ENCODE measurements at places on chromosomes 5 and 9. TPM values are rescaled to one million over a fixed set of nuclear protein-coding genes. Genes with fewer than 3 reads are reported as not detected.

Gene CLIC3
- not detected for total RNA-seq

- DNase-seq: peak; percentile 10
These were observed 39.3 kb upstream of the ORM1 start for GRCh38 chr9:114283551-114284111.

DNA sequence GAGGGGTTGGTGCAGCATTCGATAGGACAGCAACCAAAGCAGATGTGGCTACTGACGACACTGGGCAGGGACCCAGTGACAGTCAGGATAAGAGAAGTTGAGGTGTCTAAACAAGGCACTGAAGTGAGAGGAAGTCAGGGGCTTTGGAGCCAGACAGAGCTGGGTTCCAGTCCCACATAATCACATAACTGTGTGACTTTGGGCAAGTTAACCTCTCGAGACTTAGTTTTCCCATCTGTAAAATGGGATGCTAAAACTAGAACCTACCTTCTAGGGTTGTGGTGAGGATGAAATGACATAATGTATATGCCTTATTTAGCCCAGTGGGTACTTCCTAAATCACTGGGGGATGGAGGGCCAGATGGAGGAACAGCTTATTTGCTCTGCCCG is 3.1 kb downstream of the ANGPTL2 start:
- DNase-seq: no peak

Gene PCDHGB1
- total RNA-seq: 9.6 TPM

DNA sequence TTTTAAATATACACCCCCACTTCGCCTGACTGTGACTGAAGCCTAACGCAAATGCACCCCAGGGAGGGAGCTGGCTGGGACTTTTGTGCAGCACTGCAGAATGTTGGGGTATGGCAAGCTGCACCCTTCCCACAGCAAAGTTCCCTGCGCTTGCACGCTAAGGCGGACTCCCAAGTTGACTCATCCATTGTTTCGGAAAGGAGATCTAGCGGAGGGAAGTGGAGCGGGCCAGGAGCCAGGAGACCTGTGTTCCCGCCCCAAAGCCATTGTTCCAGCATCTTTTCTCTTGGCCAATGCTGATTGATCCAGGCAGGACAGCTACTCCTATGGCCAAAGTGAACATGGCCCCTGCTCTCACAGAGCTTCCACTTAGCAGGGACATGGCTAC is 202.9 kb downstream of the AOPEP start:
- no peak for DNase-seq

GRCh38 chr5:54115735-54116403 is 194.5 kb downstream of the ARL15 start:
- peak; percentile 66 for DNase-seq

DNA sequence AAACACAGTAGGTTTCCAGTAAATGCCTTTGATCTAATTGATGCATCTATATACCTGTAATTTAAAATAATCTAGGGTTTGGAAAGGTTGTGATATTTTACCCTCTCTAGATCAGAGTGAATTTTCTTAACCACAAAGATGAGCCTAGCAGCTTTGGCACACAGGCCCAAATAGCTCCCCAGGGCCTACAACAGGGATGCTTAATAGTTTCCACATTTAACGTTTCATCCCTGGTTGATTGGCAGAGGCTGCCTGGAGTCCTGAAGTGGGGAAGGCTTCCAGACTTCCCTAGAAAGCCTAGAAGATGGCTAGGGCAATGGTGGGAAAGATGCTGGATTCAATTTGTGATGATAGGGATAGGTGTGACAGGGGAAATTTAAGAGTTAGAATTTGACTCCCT is 206.6 kb downstream of the NSG2 start:
- DNase-seq: no peak

DNA sequence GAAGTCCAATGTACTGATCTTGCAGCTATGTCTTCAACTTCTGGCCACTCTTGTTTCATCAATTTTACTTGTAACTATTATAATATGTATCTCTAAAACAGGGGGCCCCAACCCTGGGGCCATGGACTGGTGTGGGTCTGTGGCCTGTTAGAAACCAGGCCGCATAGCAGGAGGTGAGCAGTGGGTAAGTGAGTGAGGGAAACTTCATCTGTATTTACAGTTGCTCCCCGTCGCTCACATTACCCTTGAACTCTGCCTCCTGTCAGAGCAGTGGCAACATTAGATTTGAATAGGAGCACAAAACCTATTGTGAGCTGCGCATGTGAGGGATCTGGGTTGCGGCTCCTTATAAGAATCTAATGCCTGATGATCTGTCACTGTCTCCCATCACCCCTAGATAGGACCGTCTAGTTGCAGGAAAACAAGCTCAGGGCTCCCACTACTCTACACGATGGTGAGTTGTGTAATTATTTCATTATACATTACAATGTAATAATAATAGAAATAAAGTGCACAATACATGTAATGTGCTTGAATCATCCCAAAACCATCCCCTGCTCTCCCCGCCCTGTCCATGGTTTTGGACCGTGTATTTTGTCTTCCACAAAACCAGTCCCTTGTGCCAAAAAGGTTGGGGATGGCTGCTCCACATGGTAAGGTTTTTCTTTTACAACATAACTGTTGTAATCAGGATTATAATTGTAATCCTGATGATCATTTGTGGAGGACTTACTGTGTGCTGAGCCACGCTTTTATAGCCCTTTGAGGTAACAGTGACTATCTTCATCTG is 26.9 kb upstream of the SH3PXD2B start:
- DNase-seq: no peak

DNA sequence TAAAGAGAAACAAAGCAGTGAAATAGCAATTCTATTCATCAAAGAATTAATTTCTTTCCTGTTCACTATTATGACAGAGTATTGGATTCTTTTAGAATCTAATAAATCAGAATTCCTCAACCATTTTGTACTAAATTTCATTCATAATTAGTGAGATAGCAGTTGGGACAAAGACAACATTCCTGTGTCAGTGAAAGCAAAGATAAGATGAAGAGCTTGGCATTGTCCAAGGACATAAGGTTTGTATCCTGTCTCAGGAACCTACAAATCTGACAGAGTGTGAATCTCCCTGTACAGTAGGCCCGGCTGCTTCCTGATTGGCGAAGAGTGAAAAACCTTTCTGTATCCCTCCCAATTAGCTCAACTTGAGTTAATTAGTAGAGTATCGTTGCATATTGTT is 349.1 kb downstream of the ISL1 start:
- no peak for DNase-seq

DNA sequence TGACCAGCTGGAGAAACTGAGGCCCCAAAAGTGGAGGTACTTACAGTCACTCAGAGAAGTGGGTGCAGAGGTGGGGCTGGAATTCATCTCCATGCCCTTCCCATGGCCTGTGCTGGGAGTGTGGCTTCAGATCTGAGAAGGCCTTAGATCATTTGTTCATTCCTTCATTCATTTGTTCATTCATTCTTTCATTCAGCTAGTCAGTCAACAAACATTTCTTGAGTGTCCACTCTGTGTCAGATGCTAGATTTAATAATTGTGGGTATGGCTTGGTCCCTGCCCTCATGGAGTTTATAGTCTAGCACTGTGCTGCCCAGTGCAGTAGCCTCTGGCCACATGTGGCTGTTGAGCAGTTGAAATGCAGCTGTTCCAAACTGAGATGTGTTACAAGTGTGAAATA is 19.0 kb upstream of the CRB2 start:
- DNase-seq: no peak

Gene IL9
- total RNA-seq: not detected

Gene GADD45G
- 124 TPM for total RNA-seq

Gene PCDHGB3
- total RNA-seq: 6.2 TPM

DNA sequence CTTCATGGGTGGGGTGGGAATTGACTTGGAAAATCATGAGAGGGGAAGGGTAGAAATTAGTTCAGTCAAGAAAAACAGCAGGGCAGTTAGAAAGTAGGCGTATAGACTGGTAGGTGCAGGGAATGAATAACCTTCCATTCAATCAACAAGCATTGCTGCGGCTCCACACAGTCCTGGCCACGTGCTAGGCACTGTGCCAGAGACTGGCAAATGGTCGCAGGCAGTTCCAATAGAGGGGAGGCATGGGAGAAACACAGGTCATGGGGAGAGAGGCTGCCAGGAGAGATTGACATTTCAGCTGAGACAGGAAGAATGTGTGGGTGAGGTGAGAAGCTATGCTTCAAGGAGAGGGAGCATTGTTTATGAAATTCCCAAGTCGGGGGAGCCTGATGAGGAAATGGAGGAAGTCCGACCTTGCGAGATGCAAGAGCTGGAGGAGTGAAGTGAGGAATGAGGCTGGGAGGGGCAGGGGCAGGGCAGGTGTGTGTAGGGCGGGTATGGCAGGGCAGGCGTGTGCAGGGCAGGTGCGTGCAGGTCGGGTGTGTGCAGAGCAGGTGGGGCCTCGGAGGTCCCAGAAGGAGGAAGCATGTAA is 54.4 kb upstream of the PPARGC1B start:
- DNase-seq: no peak

Gene MYO10
- total RNA-seq: 23.1 TPM

DNA sequence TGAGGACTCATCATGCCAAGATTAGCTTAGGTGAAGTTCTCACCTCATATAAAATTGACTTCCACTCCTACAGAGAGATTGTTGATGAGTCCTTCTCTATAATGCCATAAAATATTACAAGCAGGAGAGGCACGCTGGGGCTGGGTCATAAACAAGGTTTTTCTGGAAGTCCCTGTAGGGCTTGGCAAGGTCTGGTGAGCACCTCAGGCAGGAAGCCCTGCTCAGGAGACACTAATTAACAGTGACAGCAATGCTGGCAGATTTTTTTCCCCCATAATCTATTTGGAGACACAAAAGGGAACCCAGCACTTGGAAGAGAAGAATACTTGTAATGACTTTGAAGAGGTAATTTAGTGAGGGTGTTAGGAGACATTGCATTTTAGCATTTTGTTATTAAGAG is 118.7 kb downstream of the DIRAS2 start:
- no peak for DNase-seq

DNA sequence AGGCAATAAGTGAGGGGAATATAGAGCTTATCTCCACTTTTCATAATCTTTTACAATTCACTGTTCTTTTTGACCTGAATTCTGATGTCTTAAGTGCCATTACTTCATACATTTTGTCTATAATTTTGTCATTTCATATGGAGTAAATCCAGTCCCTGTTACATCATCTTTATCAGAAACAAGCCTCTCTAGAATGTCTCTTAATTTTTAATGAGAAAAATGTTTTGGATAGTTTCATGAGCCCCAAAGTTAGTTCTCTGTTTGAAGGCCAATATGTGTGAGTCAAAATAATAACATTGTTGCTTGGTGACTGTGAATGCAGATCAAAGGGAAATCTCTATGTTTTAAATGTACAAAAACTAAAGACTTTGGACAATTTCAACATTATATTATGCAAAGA is 329.6 kb upstream of the ARRDC3 start:
- no peak for DNase-seq

- no peak for DNase-seq
These were observed 31.6 kb upstream of the PRDM12 start for GRCh38 chr9:130632841-130633240.

- DNase-seq: no peak
These were observed 26.3 kb upstream of the PTPDC1 start for GRCh38 chr9:94057918-94058317.

- DNase-seq: no peak
These were observed 333.5 kb downstream of the EFNA5 start for GRCh38 chr5:107337281-107337680.

GRCh38 chr9:108972626-108973209 is 38.5 kb downstream of the ABITRAM start:
- DNase-seq: no peak

DNA sequence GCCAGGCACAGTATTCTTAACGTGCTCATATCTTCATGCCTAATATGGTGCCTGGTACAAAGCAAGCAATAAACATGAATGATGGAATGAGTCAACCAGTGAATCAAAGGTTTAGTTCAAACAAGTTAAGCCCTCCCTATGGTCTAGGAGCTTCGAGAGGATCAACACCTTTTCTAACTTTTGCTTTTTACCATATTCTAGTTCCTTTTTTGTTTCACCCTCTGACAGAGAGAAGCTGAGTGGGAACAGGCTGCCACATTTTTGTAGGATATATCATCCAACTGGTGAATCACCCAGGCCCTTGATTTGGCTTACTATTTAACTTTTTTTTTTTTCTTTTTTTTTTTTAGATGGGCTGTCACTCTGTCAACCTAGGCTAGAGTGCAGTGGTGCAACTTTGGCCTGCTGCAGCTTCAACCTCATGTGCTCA is 39.3 kb upstream of the TNC start:
- DNase-seq: no peak

GRCh38 chr9:81320909-81321482 is 368.4 kb downstream of the TLE1 start:
- no peak for DNase-seq

GRCh38 chr9:72278959-72279358 is 86.0 kb downstream of the ZFAND5 start:
- no peak for DNase-seq

Gene KIF3A
- 42.4 TPM for total RNA-seq

Gene FBP1
- total RNA-seq: not detected

DNA sequence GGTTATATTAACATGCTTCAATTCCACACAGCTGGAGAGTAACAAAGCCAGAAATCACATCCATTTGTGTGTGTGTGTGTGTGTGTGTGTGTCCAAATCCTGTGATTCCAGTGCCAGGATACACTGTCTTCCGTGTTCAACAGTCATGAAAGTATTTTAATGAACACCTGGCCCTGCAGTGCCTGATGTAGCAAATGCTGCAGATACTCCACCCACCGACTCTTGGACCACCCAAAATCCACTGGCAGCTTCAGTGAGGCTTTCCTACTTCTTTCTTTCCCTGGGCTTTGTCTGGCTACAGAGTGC is 13.1 kb upstream of the INSYN2B start:
- DNase-seq: no peak

DNA sequence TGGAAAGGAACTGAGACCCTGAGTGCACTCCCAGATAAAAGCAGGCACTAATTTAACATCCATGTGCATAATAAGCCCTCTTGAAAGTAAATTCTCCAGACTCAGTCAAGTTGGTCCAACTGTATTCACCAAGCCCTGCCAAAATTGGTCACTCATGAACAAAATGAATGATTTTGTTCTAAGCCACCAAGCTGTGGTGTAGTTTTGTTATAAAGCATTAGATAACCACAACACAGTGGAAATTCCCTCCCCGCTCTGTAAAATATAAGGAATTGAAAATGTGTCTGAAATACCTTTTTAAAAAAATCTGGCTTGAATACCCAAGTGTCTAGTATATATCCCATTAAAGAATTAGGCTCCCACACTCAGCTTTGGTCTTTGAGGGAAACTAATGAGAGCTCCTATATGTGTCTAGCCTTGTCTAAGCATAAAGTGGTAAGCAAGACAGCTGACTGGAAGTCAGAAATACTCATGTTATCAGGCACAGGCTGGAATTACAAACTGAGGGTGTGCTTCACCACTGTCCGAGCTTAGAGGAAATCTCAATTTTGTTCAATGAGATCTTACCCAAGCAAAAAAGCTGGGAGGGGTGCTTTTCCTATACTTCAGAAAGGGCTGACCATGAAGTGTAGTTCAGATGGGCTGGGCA is 33.2 kb downstream of the IDNK start:
- no peak for DNase-seq

- no peak for DNase-seq
These were observed 143.4 kb upstream of the DHFR start for GRCh38 chr5:80798166-80798565.

Gene FAT2
- 0.02 TPM for total RNA-seq

- DNase-seq: no peak
These were observed 39.6 kb downstream of the CDKL3 start for GRCh38 chr5:134327327-134327726.

- DNase-seq: no peak
These were observed 52.6 kb downstream of the LMX1B start for GRCh38 chr9:126666155-126666803.

Gene ENTREP1
- total RNA-seq: 1.0 TPM

- no peak for DNase-seq
These were observed 24.9 kb downstream of the AHRR start for GRCh38 chr5:346229-346935.
